ENCODE measurements at places on chromosomes 6 and 20.

DNA sequence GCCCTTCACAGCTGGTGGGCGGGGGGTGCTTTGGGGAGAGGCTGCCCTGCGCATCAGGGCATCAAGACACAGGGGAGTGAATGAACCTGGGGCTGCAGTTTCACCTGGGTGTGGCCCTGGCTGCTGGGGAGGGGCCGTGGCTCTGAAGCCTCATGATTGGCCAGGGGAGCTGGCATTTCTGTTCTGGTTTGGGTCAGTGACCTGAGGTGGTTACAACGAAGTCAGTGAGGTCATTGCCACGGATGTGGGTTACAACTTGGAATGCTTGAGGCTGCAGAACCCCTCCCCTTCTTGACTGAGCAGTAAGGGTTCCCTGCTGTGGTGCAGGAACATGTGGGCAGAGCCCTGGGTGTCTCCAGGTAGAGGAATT lies 3.0 kb downstream of the TCEA2 start:
- DNase-seq, result no peak

DNA sequence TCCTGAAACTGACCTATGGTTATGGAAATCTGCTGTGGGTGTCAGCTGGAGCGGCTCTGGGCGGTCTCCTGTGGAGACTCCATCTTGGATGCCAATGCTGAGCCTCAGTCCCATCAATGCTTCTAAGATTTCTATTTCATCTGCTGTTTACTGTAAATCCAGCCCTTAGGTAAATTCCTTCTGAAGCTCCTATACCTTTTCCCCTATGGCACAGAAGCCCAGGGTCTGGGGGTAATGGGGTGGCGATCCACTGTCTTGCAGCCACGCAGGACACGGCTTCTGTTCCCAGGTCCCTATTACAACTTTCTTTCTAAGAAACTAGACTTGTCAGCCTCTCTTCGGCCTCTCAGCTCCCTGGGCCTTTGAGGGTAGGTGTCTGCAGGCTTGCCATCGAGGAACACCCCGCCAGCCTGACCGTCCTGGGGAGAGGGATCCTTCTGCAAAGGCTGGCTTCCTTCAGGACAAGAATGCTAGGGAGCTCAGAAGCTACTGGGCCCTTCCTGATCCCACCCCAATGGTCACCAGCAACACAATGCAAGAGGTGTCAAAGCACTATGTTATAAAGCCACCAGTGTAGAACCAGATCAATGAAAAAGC lies 6.4 kb downstream of the CST3 start:
- no peak for DNase-seq

- DNase-seq, result no peak
Measured at GRCh38 chr20:53074811-53075314, 102.7 kb downstream of the TSHZ2 start.

- DNase-seq, result no peak
Measured at GRCh38 chr20:36969478-36970186, 18.1 kb upstream of the SAMHD1 start.

- no peak for DNase-seq
Measured at GRCh38 chr20:59121714-59122565, 41.7 kb upstream of the ZNF831 start.

DNA sequence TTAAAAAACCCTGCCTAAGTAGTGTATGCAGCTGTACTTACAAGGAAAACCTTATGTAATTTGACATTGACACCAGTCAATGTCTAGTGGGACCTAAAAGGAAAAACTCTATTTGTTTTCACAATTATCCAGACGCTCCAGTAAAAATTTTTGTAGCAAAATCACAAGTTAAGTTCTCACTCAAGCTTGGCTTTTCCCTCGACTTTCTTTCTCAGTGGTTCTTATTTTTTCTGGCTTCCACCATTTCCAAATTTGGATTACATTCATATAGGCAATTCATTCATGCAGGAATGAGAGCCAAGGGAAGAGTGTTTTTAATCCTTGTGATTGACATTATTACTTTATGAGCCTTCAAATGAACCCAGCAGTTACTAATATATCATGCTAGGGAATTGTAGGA lies 66.0 kb upstream of the ADGRG6 start:
- no peak for DNase-seq

GRCh38 chr20:60125513-60125912 lies 167.3 kb downstream of the CDH26 start:
- DNase-seq, result no peak

DNA sequence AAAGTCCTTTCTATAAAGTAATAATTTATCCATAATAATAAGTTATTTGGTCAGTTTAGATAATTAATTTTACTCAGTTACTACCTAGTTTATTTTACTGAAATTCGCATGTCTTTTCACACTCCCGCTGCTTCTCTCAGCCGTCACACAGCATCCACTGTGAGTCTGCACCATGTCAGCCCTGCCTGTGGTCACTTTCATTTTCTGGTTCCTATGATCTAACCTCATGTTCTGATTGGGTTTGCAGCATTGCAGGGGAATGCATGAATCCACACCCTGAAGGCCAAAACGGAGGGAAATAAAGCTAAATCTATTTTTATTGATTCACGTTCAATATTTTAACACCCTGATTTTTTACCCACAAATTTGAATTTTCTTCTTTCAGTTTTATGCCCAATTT lies 47.4 kb downstream of the PDE10A start:
- DNase-seq, result no peak

GRCh38 chr6:130457605-130458004 lies 91.8 kb downstream of the TMEM200A start:
- DNase-seq, result no peak

- DNase-seq, result no peak
Measured at GRCh38 chr6:79438030-79438429, 99.2 kb downstream of the LCA5 start.

Measured in NCI-H524 treated with DMSO at 0.1 percent for 48 hours (cell line).